ENCODE measurements at places on chromosomes 5 and 9.

DNA sequence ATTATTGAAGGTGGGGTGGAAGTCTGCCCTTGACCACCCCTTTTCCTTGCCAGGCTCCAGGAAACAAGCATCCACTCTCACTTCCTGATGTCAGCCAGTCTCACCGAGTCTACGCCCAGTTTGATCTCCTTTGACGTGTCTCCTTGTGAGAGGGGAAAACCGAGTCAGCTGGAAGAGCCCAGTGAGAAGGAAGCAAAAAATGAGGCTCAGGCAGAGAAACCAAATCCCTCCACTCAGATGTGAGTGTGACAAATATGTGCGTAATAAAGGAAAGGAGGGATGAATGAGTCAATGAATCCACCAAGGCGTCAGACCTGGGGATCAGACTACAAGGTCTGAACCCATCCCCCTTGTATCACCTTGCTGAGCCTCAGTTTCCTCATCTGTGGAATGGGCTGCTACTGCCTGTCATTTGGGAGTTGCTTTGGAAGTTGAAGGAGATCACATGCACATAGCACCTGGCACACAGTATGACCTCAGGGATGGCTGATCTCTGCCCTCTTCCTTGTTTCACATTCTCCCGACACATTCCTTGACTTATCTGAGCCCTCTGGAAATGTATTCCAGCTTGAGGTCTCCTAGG lies 61.3 kb upstream of the XPA start:
- no peak for DNase-seq

- no peak for DNase-seq
Observed at GRCh38 chr5:15676591-15676990, 176.6 kb downstream of the FBXL7 start.

DNA sequence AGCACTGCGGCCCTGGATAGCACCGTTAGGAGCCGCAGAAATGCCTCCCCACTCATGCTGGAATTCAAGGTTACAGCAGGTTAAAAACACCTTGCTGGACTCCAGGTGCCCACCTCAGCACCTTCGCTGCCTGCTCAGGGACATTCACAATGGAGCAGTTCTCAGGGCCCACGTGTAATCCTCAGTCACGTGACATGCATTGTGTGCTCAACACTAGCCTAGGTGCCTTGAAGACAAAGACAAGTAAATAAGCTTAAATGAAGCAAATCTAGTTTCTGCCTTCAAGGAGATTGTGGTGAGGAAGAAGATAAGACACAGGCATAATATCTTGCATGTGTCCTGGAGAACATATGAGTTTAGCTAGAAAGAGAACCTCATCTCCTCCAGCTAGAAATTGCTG lies 82.1 kb downstream of the FSTL4 start:
- no peak for DNase-seq

DNA sequence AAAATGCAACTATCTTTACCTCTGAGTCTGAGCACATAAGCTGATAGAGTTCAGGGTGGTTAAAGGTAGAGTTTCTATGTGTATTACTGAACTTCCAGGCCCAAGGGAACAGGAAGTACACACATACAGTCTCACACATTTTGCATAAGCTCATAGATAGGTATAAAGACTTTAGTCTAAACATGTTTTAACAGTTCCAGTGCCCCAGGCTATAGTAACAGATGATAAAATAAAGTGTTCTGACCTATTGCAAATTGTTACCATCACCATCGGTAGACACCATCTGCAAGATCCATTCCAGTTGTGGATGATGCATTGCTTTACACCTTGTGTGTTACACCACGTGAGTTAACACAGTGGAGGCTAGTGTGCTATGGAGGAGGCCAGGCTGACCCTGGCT lies 95.8 kb downstream of the TMEM174 start:
- no peak for DNase-seq

DNA sequence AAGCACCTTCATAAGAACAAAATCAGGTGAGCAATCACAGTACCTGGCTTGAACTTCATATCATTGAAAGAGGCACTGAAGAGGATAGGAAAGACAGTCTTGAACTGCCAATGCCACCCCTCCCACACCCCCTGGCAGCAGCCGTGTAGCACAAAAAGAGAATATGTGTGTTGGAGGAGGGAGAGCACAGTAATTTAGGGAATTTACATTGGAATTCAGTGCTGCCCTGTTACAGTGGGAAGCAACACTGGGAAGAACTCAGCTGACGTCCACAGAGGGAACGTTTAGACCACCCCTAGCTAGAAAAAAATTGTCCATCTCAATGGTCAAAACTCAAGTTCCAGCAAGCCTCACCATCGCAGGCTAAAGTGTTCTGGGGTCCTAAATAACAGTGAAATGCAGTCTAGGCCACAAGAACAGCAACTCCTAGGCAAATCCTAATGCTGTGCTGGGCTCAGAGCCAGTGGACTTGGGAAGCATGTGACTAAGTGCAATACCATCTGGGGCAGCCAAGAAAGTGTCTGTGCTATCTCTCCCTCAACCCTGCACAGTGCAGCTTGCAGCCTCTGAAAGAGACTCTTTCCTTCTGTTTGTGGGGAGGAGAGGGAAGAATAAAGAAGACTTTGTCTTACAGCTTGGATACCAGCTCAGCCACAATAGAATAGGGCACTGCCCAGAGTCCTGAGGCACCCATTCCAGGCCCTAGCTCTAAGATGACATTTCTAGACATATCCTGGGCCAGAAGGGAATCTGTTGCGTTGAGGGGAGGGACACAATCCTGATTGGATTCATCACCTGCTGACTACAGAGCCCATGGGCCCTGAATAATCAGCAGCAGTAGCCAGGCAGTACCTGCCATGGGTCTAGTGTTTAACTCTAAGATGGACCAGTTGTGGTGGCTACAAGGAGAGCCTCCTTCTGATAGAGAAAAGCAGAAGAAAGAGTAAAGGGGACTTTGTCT lies 62.1 kb upstream of the VLDLR start:
- DNase-seq = peak; percentile 80

DNA sequence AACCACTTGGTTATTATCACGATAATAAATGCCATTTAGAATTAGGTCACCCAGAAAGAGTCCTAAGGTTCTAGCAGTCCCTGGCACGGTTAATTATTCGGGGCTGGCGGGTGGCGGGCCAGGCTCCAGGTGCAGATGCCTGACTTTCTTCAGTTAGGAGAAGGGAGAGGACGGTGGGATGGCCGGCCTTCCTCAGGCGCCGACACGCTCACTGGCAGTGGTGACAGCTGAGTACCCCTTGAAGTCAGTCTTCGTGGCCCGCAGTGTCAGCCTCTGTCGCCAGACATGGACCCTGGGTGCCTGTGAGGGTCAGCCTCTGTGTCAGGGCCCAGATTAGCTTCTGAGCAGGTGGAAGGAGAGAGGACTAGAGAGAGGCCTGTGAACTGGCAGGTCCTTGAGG lies 21.1 kb upstream of the EXOC3 start:
- no peak for DNase-seq

DNA sequence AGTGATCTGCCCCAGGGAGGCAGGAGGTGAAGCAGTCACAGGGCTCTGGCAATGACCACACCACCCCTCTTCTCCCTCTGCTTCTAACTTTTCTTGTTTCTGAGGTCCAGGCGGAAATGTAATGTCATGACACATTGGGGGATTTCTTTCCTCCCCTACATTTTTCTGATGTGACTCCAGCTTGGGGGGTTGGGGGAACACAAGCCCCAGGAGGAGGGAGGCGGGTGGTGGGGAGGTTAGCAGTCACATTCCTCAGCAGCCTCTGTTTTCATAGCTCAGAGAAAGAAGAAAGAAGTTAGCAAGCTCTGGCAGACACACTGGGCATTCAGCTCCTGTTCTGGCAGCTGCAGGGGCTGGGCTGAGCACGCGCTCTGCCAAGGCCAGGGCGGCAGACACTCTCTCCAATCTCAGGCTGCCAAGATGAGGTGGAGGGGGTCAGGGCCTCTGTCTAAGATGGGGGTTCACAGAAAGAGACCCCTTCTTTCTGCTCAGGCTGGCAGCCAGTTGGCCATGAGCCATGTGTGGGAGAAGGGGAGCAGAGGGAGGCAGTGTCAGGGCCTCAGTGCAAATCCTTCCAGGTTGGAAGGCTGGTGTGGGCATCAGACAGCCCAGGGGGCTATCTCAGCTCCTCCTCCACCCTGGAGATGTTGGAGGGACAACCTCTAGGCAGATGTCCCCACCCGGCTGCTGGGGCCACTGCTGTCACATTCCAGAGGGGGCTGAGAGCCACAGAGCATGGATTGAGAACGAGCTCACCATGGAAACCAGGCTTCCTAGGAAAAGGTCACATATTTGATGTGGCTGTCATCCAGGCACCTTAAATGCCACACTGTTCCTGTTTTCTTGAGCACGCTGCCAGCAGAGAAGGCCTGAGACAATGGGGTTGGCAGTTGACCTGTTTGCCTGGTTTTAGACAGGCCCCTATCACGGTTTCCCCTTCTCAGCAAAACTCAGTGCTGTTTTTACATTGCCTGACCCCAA lies 20.1 kb upstream of the PFDN1 start:
- DNase-seq = peak; percentile 90

GRCh38 chr5:50922942-50923767 lies 256.7 kb downstream of the PARP8 start:
- no peak for DNase-seq

DNA sequence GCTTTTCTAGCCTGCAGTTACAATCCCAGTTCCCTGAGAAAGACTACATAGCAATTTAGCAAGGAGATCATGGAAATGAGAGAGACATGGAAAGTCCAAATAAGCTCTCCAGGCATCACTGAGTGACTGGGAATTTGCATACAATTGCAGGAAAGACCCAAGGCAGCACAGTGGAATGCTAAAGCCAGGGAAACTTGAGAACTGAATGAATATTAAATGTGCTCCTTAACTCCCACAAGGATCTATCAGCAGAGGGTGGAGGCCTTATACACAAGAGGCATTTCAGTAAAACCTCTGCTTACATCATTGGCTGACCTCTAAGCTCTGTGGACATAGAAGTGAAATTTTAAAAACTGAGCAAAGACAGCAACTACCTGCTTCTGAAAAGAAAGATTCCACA lies 355.6 kb upstream of the DAB2 start:
- DNase-seq = peak; percentile 53

DNA sequence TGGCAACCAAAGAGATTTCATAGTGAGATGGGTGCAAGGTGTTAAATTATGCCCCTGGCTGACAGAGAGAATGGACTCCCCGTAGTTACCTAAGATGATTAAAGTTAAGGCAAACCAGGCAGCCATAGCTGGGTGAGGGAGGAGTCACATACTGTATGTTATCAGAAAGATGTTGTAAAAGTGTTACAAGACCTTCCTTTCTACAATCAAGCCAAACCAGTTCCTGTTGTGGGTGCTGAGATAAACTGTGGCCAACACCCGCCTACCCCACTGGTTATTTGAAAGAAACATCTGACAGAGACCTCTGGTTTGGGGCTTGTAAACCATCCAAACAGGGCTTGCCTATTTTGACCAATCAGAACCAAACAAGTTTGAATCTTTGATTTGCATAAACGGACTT lies 684.7 kb upstream of the NUDT12 start:
- DNase-seq = no peak

GRCh38 chr5:73917433-73917832 lies 291.4 kb downstream of the ARHGEF28 start:
- peak; percentile 29 for DNase-seq

DNA sequence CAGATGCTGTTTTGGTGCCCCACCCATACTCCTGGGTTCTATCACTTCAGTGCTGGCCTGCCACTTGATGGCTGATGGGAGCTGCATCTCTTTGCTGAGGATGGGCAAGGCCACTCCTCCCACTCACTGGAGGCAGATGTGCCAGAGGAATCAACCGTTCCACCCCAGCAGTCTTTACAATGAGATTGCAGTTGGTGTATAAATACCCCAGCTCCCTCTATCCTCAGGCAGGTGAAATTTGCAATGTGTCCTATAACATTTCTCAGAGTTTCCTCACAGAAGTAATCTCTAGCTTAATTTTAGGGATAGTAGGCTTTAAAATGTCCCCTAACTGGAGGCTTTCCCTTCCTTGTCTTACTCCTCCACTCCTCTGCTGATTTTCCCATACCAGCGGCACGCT lies 36.5 kb upstream of the ERCC6L2 start:
- DNase-seq = no peak

DNA sequence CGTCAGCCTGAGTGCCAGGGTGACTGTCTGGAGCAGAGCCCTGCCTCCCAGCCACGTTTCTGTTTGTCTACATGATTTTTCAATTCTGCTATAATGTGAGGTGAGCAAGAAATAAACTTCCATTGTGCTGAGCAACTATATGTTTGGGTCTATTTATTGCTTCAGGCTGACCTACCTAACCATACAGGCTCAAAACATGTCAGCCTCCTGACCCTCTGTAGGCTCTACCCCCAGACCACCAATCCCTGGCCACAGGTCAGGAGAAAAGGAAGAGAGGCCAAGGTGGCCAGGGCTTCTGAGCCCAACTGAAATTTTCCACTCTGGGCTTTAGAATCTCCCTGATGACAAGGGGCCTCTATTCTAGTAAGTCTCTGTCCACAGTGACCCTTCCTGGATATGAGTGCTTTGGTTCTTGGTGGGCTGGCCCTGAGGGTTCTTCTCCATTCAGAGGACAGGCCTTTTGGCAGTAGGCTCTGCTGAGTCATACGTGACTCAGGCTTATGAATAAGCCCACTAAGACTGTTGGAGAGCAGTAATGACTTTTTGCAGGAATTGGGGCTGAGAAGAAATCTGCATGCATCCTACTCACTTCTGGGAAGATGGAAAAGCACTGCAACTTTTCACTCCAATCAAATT lies 117.2 kb upstream of the TBCA start:
- DNase-seq = peak; percentile 89

DNA sequence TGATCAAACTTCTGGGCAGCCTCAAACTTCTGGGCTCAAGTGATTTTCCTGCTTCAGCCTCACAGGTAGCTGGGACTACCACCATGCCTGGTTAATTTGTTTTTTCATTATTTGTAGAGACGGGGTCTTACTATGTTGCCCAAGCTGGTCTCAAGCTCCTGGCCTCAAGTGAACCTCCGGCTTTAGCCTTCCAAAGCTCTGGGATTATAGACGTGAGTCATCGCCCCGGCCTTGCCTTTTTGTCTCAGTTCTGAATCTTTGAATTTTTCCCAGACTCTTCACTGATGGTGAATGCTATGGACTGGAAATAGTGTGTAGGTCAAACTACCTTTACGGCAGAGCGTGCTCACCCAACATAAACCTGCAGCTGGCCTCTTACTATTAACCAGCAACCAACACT lies 32.3 kb upstream of the EGFLAM start:
- no peak for DNase-seq

- DNase-seq = no peak
Observed at GRCh38 chr5:76716456-76717157, 681 bp downstream of the F2R start.

- no peak for DNase-seq
Observed at GRCh38 chr9:89051421-89052025, 60.3 kb downstream of the S1PR3 start.

GRCh38 chr5:77546-77945 lies 14.4 kb upstream of the PLEKHG4B start:
- DNase-seq = peak; percentile 1

- no peak for DNase-seq
Observed at GRCh38 chr5:7606840-7607465, 211.0 kb downstream of the ADCY2 start.

- peak; percentile 23 for DNase-seq
Observed at GRCh38 chr9:91033797-91034196, 232.2 kb downstream of the SYK start.

GRCh38 chr5:22598796-22599195 lies 254.3 kb downstream of the CDH12 start:
- DNase-seq = no peak

DNA sequence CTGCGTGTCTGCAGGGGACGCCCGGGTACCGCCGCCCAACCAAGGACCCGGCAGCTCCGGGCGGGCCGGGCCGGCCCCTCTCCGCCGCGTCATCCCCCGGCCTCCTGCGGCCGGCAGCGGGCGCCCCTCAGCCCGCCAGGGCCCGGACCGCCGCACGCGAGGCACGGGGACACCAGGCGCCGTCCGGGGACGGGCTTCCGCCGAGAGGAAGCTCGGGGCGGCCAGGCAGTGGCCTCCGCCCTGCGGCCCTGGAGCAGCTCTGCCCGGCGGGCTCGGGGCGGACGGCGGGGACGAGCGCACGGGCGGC lies 373 bp downstream of the FBXW5 start:
- DNase-seq = peak; percentile 91

All from GM03348 (cell line).